ENCODE measurements at places on chromosomes 16 and 17.
A peak's percentile ranks its signal among the peaks of the same experiment; 100 is the strongest.

- DNase-seq, result no peak
These were observed 61.8 kb downstream of the XYLT1 start for GRCh38 chr16:17408955-17409441.

- DNase-seq, result no peak
These were observed 4.8 kb downstream of the GFAP start for GRCh38 chr17:44910231-44911106.

DNA sequence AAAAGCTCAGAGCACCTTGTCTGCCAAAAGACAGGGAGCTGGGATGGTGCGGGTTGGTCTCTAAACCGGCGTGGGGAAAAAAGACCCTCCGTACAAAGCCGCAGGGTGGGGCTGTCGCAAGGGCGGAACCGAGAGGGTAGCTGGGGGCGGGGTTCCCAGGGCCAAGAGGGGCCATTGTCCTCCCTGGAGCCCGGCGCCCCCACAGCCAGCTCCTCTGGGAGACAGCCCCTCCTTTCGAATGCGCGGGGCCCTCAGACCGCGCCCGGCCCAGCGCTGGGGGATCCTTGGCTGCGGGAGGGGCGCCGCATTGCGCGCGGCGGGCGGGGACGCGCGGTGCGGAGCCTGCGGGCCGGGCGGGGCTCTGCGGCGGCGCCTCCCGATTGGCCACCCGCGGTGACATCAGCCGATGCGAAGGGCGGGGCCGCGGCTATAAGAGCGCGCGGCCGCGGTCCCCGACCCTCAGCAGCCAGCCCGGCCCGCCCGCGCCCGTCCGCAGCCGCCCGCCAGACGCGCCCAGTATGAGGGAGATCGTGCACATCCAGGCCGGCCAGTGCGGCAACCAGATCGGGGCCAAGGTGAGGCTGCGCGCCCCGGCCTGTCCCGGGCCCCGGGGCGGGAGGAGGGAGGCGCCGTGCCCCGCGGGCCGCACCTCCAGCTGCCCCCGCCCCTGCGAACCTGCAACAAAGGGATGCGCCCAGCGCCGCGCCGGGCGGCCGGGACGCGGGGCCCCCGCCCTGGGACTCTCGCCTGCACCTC, at the start of gene TUBB3:
Gene TUBB3 (plus strand): TSS at position 459 of the 756 bp plus-strand sequence. CDS start 60 bp downstream, at position 519.
- peak; percentile 68 for DNase-seq

GRCh38 chr17:58965221-58965620, 141.5 kb downstream of the TRIM37 start:
- DNase-seq, result no peak

DNA sequence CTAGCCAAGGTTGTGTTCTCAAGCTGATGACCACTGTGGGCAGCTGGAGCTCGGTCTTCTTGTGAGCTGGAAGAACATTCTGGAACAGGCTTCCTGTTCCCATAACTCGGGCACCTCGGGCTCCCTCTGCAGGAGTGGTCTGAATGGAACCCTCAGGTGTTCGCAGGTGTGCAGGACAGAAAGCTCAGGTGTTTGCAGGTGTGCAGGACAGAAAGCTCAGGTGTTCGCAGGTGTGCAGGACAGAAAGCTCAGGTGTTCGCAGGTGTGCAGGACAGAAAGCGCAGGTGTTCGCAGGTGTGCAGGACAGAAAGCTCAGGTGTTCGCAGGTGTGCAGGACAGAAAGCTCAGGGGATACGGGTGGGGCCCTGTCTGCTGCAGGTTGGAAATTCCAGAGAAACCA, 109.0 kb upstream of the CACNG5 start:
- DNase-seq, result no peak

- DNase-seq, result no peak
These were observed 32.4 kb downstream of the SIAH1 start for GRCh38 chr16:48352648-48353390.

DNA sequence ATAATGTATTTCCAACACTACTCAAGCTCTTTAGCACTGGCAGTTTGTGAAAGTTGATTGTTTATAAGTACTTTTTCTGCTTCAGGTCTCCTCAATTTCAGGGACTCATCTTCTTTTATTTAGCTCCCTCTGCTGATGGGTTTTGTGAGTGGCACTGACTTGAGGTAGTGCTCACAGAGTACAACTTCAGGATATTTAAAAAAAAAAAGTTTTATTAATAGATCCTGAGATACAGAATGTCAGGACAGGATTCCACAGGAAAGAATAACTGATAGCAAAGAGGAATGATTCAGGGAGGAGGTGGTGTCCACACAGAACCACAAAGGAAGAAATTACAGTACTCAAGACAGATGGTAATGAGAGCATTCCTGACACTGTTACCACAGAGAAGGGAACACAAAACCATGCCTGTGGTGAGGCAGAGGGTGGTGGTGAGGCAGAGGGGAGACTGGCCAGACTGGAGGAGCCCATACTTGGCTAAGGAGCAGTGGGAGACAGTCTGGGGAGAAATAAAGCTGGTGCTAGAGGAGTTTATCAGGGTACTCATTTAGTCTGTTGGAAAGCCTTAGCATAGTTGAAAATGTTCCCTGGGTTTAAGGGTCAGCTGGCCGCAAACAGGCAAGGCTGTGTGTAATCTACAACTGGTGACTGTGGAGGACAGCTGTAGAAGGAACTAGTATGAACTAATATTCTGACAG, 63.7 kb downstream of the SPAG9 start:
- no peak for DNase-seq

DNA sequence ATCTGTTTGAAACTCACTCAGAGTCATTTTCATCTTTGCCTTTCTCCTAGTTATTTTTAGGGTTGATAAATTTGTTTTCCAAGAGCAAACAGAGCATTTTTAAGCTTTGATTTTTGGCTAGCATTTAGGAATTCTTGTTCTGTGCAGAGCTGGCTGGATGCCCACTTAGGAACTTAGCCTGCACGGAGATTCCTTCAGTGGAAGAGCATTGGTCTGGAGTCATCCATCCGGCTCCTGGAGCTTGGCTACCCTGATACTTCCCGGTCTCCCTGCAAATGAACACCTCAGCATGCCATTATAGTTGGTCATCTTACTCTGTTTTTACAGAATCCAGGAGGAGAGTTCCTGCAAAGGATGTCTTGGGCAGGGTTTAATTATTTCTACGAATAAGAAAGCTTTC, 57.1 kb downstream of the SPECC1 start:
- DNase-seq, result peak; percentile 81

- DNase-seq, result no peak
These were observed 41.7 kb upstream of the MGAT5B start for GRCh38 chr17:76826330-76827068.

GRCh38 chr16:8376858-8377257, 213.5 kb downstream of the TMEM114 start:
- DNase-seq, result no peak

DNA sequence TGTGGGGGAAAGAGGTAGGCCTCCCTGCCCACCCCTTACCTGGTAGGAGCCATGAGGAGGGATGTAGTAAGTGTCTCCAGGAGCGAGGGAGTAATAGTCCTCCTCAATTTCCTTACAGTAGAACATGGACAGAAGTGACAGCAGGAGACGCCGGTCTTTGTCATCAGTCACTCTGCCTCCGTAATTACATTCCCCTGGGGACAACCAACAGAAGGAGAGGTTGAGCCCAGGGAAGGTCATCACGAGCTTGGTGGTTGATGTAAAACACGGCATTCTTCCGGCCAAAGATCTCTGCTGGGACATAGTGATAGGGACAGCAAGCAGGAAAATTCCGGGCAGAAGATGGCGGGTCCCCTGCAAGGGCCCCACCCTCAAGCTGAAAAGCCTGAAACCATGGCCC, 47.9 kb downstream of the LYRM1 start:
- no peak for DNase-seq

DNA sequence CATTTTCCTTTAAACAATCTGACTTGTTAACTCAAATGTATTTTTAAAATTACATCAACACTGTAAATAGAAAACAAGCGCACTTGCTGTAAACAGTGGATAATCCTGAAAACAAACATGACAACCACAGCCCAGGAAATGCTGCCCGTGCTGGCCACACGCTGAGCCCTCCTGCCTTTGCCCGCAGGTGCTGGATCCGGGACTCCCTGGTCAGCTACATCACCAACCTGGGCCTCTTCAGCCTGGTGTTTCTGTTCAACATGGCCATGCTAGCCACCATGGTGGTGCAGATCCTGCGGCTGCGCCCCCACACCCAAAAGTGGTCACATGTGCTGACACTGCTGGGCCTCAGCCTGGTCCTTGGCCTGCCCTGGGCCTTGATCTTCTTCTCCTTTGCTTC, 6.6 kb upstream of the ADGRG3 start:
- no peak for DNase-seq

- no peak for DNase-seq
These were observed 816.9 kb downstream of the CDH11 start for GRCh38 chr16:64304951-64305350.

DNA sequence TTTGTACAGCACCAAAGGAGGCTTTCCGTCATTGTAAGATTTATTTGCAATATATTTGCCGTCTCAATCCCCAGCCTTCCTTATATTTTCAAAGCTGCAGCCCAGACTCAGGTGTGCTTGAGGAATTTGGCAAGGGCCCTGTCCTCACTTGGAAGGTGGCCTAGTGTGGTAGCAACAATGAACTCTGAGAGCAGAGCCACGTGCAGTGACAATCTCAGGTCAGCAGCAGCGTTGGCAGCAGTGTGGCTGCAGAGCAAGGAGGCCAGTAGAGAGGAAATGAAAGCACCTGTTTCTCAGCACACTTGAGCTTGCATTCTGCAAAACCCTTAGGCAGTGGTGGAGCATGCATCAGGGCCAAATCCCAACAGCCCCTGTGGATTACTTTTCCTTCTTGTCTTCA, 613.5 kb downstream of the RBFOX1 start:
- no peak for DNase-seq

GRCh38 chr16:78106686-78107085, 7.2 kb downstream of the WWOX start:
- DNase-seq, result no peak

- no peak for DNase-seq
These were observed 599.4 kb upstream of the CDH5 start for GRCh38 chr16:65767125-65767524.

GRCh38 chr16:5412731-5413130, 315.1 kb upstream of the EEF2KMT start:
- DNase-seq, result no peak

GRCh38 chr16:81601008-81601428, 156.4 kb downstream of the CMIP start:
- DNase-seq, result peak; percentile 77

- DNase-seq, result no peak
These were observed 80.8 kb downstream of the CLEC16A start for GRCh38 chr16:11025120-11025531.

GRCh38 chr16:9338068-9338467, 246.6 kb downstream of the HAPSTR1 start:
- no peak for DNase-seq

GRCh38 chr16:2079311-2079800, 31.6 kb downstream of the TSC2 start:
- no peak for DNase-seq

- DNase-seq, result no peak
These were observed 14.8 kb upstream of the MTMR4 start for GRCh38 chr17:58529275-58529674.

- no peak for DNase-seq
These were observed 44.8 kb upstream of the NFAT5 start for GRCh38 chr16:69520800-69521602.

GRCh38 chr17:55273579-55274354, 9.0 kb downstream of the HLF start:
- peak; percentile 95 for DNase-seq

DNA sequence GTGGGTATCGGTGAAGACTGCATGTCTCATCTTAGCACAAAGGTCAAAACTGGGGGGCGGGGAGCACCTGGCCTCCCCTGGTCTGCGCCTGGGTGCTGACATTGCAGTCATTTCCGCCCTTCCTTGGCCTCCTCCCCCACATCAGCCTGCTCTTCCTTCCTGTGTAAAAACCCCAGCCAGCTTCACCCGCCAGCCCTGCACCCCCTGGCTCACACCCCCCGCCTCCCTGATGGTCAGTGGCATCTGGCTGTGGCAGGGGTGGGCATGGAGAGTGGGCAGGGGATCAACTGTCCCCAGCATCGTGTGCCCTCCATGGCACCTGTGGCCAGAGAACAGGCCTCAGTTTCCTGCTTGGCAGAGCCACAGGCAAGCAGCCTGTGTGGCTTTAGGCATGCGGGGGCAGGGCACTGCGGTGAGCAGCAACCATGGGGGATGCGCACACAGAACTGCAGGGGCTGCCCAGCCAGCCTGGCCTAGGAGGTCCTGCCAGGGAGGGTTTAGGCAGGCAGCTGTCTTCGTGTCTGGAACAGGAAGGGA, 26.5 kb upstream of the LASP1NB start:
- no peak for DNase-seq

DNA sequence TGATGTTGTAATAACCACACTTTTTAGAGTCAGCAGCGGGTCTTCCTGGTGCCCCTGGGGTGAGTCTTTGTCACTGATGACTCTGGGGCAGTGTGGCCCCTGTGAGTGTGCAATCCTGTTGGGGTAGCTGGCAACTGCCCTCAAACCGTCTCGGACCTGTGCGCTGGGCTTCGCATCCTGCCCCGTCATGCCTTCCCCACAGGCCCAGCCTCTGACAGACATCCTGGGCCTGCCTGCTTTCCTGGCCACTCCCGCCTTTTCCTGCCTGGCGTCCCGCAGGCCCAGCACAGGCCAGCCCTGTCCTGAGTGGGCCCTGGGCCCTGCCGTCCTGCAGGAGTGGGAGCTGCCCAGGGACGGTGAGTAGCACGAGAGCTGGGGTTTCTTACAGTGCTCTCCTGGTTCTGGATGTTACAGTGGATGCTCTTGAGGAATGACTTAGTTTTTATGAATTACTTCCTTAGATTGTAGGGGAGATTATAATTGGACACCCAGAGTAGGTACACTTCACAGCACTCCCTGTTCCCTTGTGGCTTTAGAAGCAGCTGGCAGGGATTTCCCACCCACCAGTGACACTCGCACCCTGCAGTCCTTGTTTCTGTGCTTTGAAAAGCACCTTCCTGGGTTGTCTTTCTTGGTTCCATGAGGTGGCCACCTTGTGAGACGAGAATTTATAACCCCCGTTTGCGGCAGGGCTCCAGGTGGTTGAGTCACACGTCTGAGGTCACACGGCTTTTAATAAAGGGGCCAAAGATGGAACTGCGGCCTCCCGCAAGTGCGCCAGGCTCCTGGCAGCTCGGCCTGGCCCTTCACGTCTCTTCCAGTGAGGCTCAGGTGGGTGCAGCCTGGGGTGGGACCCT, 50.0 kb upstream of the CAPN15 start:
- DNase-seq, result no peak

- no peak for DNase-seq
These were observed 228.5 kb downstream of the TOX3 start for GRCh38 chr16:52318302-52319009.

GRCh38 chr16:743794-744500, 3.1 kb upstream of the CIAO3 start:
- DNase-seq, result no peak

All from tibial artery (tissue), 4 donors.